ENCODE measurements at places on chromosomes 4 and X.

DNA sequence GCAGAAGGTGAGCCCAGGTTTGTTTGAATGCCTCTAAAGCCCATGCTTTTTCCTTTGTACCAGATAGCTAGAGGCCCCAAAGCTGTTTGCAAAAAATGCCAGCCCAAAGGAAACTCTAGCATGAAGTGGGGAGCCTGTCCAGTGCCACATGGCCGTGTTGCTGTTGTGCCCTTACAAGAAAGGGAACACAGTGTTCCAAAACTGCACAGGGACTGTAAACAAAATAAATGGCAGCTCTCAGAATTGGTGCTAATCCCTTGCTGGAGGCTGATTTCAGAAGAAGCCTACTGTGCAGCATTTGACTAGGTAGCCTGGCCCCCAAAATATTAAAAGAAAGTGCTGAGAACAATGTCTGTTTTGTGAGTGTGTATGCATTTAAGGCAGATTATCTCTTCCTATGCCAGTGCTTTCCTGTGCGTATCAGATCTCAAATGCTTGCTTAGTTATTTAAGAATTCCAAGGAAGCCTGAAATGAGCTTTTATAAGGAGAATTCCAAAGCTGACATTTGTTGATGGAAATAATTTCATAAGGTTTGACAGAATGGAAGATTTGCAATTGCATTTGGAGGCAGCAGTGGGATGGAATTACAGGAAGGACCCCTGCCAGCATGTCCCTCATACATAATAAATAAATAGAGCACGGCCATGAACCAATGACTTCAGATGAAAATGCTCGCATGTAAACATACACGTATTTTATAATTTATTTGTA lies 115.7 kb downstream of the IRF2 start:
- DNase-seq: no peak

- DNase-seq: no peak
Measured at GRCh38 chr4:92215476-92215875, 88.3 kb upstream of the GRID2 start.

DNA sequence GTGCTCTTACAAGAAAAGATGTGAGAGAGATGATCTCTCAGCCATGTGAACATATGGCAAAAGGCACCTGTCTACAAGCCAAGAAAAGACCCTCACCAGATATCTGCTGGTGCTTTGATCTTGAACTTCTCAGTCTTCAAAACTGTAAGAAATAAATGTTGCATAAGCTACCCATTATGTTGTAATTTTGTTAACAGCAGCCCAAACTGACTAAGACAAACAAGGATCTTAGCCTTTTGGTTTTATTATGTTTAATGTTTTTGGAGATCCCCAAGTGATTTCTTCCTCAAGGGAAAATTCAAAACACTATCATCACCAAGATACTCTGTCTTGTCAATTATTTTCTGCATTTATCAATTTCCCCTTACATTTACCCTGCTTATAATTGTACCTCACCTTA lies 21.8 kb upstream of the CCNI start:
- DNase-seq: no peak

GRCh38 chr4:2805712-2806389 lies 13.0 kb downstream of the SH3BP2 start:
- no peak for DNase-seq

GRCh38 chr4:105106426-105106825 lies 40.2 kb upstream of the TET2 start:
- DNase-seq: no peak

GRCh38 chr4:25694466-25694865 lies 38.8 kb downstream of the SLC34A2 start:
- DNase-seq: no peak

DNA sequence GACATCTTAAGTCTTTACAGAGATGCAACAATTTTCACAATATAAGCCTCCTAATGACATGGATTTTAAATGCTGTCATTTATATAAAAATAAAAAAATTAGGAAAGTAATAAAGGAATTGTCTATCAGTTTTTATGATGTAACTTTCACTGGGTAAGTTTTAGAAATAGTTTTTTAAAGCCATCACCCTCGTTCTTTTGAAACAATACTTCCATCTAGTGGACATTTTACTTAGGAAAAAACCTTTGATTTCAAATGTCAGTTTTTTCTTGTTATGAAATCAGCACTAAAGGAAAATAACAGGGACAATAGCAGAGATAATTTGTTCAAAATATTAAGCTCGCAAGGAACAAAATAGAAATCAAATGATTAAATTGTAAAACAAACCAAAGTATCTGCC lies 24.3 kb upstream of the NDNF start:
- no peak for DNase-seq

- peak; percentile 16 for DNase-seq
Measured at GRCh38 chr4:128635141-128635954, 174.2 kb upstream of the JADE1 start.

GRCh38 chrX:109472939-109473735 lies 8.7 kb downstream of the GUCY2F start:
- no peak for DNase-seq

GRCh38 chrX:102515975-102516941 lies at the start of gene TMSB15A:
Gene TMSB15A (minus strand): TSS chrX:102516739.
- peak; percentile 39 for DNase-seq

DNA sequence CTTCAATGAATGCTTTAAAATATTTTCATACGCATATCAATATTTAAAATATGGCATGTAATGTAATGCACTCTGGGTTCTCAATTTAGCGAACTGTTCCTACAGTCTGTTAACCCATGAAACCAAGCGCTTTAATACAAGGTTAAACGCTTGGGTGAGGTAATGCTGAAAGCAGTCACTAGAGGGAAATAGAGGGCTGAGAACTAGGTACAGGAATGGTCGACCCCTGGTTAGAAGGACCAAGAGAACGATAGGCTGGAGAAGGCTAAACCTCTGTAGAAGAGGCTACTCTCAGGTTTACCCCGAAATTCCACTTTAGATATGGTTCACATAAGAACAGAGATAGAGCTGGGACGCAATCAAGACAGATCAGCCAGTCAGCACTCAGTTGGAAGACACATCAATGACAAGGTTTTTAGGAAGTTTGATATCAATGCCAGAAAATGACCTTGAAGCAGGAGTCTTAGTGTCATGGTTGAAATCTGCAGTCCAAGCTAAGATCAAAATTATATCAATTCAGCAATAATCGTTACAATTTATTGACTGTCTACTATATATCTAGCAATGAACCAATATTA lies 26.9 kb downstream of the ARSJ start:
- no peak for DNase-seq

- no peak for DNase-seq
Measured at GRCh38 chr4:174274436-174274835, 9.0 kb downstream of the FBXO8 start.

DNA sequence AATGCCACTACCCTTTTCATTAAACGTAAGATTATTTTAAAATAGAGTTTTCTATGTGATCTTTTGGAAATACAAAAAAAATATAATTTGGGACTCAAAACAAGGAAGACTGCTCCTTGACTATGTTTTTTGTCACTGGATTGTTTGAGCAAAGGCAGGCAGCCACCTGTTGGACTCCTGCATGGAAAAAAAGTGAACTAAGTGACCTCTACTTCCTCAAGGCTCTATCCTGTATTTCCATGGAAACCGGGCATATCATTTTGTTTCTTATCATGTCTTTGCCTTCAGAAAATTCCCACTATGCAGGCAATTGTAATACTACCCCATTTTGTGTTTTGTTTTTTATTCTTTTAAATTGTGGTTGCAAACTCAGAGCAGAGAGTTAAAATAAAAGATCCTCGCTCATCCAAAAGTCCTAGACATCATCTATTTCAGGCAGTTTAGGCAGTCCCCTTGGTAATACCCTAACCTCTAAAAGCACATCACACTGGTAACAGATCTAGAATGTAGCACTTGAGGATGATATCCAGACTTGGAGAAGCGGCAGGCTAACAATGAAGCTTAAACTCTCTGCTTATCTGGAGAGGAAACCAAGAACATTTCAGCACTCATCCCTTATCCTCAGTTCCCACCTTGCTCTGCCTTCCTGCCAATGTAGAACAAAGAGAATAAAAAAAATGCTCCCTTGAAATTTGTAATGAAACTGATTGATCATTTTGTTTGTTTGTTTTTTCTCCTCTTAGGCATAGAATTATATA lies 165.7 kb downstream of the BANK1 start:
- no peak for DNase-seq

DNA sequence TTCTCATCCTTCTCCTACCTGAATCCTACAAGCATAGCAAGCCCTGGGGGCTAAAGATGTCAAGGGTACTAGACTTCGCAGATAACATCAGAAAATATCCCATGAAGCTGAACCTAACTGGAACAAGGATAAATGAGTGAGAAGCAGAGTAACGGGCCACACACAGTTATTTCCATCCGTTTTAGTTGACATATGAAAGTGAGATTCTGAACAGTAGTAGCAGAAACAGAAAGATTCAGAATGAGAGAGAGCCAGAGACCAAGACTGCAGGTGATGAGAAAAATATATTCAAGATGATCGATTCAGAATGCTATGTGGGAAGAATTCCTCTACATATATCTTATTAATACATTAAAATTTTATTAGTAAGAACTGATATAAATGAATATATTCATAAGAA lies 165.1 kb downstream of the TSPAN5 start:
- DNase-seq: no peak

DNA sequence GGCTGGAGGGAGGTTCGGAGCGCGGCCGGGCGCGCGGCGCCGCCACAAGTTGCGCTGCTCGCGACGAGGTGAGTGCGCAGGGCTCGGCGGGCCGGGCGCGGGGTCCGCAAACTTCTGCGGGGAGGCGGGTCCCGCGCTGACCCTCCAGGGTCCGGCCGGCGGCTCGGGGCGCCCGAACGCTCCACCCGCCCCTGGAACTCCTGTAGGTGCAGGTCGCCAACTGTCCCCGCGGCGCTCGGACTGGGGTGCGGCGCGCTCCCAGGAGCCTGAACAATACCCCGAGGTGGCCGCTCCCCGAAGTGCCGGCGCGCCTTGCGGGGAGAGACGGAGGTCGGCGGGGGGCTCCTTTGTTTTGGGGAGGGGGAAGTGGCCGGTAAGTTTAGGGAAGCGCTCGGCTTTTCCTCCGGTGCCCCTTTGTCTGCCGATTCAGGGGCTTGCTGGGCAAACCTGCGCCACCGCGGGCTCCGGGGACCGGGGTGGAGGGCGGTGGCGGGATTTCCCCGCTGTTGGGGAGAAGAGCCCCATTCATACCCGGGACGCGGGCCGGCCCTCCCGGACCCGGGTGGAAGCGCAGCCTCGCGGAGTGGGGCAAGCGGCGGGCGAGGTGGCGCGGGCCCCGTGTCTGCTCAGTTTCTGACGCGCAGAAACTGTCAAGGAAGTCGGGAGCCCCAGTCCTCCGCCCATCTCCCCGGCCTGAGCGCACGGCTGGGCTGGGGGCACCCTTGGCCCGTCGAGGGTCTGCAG lies 694 bp downstream of the TBL1X start:
- no peak for DNase-seq

DNA sequence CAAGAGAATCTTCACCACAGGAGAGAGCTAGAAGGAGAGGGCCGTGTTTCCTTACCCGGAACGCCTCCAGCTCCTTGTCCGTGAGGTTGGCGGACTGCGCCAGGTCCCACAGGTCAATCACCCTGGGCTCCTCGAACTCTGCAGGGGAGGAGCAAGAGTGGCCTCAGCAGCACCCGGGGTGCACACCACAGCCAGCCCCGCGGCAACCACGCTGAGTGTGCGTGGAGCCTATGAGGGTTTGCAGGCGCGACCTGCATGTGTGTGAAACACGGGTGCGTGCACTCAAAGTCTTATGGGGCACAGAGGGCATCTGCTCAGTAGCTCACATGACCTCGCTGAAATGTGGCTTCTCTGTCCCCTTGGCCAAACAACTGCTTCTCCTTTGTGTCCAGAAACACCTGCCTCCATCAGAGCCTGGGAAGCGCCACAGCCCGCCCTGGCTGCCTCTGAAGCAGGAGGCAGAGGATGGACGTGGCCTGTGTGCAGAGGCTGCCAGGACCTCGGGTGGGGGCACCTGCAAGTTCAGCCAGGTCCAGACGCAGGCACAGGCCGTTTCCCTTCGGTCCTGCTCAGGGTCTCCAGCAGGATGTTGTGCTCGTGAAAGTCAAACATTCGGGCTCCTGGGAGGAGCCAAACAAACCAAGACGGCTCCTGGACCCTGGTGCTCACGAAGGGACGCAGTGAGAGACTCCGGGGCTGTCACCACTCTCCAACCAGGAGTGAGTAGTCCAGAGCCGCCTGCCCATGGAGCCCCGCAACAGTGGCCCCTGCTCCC lies 16.0 kb downstream of the LRPAP1 start:
- no peak for DNase-seq

- no peak for DNase-seq
Measured at GRCh38 chr4:186472948-186473347, 82.4 kb downstream of the MTNR1A start.

GRCh38 chr4:19791422-19792123 lies 460.1 kb upstream of the SLIT2 start:
- no peak for DNase-seq

- DNase-seq: no peak
Measured at GRCh38 chrX:41923978-41924683, 777 bp upstream of the CASK start.

- no peak for DNase-seq
Measured at GRCh38 chrX:13966793-13967125, 62.9 kb downstream of the GEMIN8 start.

DNA sequence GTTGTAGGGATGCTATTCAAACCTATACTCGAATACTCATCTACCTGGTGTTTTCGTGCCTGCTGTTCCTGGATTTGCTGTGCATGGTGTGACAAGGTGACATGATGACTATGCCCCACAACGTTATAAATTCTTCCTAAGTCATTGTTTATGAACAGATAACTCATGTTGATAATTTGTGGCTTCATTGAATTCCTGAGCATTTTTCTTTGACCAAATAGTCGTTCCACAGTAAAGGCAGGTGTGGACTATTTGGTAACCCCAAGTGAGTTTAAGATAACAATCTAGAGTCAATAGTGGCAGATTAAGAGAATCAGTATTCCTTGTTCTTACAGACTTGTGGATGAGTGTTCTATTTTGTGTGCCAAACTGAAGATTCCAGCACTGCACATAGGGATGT lies 59.9 kb downstream of the SNX25 start:
- DNase-seq: no peak

GRCh38 chrX:55056820-55057674 lies 17.8 kb upstream of the PAGE2B start:
- DNase-seq: no peak

DNA sequence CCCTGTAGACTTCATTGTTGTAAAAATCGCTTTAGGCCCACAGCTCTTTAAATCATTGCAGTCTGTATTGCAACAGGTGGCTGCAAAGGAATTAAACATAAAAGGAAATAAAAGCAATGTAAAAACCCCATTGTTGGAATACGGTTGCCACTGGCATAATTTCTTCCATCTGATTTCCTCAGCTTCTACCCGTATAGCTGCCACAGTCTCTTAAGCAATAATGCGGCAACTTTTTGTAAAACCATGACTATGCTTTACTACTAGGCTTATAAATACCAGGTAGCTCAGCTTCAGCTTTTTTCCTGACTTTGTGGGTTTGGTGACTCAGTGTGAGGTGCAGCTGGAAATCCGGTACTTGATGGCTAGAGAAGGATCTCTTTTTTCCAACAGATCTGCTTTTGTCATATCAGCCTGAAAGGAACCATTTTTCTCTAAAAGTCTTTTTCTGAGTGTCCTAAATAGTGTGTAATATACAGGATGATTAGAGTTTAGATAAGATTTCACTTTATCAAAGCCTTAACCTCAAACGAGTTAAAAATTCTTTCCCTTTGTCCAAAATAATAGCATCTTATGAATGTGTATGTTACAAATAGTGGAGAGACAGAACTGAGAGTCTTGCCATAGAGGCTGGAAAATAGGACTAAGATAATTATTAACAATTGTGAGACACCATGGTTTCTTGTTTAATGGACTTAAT lies 268.0 kb downstream of the ADGRL3 start:
- DNase-seq: no peak

Data from nucleus accumbens (tissue), 56 donors.